ENCODE measurements at places on chromosomes 5 and 9. TPM values are rescaled to one million over a fixed set of nuclear protein-coding genes. Genes with fewer than 3 reads are reported as not detected.

Gene TSLP
- 0.88 TPM for total RNA-seq

Gene TAF11L10
- not detected for total RNA-seq

Gene IL3
- not detected for total RNA-seq

DNA sequence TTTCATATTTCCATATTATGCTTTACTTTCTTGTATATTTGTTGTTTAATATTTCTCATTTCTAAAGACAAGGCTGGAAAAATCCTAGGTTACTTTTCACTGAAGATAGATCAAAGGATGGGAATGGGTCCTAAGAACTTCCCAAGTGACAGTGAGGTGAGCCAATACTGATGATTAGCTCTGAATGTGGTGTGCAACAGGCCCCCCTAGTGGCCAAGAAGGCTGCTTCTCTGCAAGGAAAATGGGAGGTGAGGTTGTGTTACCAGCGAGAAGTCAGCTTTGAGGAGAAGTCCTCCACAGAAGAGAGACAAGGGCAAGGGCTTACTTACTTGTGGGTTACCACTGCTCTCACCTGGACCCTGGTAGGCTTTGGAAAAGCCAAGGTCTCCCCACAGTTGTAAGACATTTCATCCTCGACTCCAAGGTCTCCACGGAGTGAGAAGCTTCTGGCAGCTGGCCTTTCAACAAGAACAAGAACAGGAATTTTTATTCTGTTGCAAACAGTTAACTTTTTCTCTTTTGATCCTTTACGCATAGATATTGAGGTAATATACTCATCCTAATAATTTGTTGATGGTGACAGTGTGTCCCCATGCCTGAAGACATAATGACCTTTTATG is 69.9 kb downstream of the MAMDC2 start:
- peak; percentile 86 for DNase-seq

- DNase-seq = no peak
These were observed 6.4 kb upstream of the ACOT12 start for GRCh38 chr5:81400375-81400774.

DNA sequence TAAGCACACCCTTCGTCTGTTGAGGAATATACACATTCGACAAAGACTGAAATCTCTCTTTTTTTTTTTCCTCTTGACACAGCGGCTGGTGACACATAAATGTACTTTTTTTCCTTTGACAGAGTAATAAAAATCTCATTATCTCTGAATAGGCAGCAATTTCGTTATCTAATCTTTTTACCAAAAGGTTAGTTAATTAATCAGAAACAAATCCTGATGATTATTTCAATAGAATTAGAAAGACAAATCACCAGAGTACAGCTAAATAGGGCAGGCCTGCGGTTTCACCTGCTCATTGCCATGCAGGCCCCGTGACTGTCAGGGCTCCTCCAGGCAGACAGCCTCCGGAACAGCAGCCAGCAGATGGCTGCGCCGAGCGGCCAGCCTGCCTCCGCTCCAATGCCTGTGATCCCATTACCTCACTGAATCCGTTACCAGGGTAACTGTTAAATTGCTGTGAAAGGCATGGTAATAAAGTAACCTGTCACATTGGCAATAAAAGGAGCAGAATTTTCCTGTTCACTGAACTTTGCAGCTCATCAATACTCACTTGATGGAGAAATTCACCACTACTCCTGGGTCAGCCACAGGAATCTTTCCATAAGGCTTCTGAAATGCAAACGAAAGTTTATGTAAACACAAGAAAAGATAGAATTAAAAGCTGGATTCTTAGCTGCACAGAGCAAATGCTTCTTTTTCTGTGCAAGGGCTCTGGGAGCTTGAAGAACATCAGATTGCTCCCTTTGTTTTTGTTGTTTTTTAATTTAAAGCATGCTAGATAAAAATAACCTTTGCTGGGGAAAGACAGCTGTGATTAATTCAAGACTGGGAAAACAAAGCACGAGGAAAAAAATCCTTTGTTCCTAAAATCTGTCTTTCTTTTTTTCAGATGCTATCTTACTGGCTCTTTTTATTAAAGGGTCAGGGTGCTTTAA is 666.4 kb upstream of the ZNF608 start:
- DNase-seq = peak; percentile 93

- peak; percentile 86 for DNase-seq
These were observed 9.3 kb downstream of the TMEM245 start for GRCh38 chr9:109110329-109111021.

All from osteoblast (primary cell).